ENCODE measurements at places on chromosomes 3 and 15.

GRCh38 chr3:61664105-61664482 is 102.7 kb downstream of the PTPRG start:
- DNase-seq = no peak

DNA sequence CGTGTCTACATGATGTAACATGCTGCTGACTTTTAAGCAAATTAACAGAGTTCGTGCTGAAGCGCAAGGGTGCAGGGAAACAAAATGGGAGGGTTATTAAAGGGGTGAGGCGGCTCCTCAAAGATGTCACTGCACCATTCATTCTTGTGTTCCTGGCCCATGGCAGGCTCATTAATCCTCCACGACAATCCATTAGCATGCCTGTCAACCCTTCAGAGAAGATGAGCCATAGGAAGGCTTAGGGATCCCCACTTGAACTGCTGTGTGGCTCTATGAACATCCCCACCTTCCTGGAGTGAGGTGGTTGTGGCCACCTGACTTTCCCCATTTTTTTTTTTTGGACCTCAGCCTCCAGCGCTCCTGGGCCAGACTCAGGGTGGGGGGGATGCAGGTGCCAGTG is 45.8 kb downstream of the IGF1R start:
- DNase-seq = no peak

GRCh38 chr15:69808756-69809155 is 289.0 kb downstream of the TLE3 start:
- DNase-seq = no peak

- DNase-seq = no peak
Observed at GRCh38 chr3:196609805-196610515, 29.5 kb upstream of the NRROS start.

- no peak for DNase-seq
Observed at GRCh38 chr3:117606866-117607265, 897.3 kb downstream of the TUSC7 start.

DNA sequence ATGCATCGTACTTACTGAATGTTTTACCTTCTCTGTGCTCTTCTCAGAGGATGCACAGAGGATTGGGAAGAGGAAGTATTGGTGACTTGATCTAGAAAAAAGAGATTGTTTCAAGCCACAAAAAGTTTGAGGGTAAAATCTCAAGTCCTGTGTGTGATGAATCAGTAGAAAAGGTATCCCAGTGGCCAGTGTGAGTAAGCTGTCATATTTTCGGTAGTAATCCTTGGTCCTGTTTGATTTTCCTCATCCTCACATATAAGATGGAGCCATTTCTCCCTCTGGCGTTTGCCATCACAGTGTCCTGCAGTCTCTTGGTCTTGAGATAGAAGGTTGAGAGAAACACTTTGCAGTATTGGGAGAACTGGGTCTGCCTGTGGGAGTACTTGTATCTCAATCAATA is 166.8 kb downstream of the LPP start:
- DNase-seq = no peak

- DNase-seq = no peak
Observed at GRCh38 chr3:196821806-196822355, 45.8 kb upstream of the SENP5 start.

- DNase-seq = no peak
Observed at GRCh38 chr15:65952391-65953053, 83.2 kb downstream of the RAB11A start.

DNA sequence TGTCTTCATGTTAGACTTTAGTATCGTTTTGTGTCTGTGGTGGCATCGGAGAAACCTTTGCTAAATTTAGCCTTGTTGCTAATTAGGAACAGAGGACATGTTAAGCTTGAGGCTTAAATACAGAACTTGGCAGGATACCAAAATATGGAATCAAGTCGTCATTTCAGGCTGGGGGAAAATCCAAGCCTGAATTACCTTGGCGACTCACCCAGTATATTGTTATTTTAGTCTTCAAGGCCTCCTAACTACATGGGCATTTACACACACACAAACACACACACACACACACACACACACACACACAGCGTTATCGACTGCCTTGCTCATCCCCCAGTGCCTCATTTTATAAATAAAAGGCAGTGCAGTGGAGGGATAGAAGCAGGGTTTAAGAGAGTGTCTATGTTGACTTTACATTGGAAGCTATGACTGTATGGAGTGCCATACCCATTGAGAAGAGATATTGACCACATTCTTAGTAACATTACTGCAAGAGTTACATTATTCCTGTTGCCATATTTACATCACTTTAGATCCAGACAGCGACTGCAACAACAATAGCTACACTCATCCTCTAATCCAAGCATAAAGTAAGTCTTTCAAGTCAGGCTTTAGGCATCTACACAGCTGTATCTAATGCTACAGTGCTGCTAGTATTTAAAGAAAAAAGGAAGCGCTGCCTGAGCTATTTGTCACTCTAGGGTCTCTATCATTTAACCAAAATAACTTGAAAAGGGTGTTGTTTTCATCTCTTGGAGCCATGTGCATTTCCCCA is 210.8 kb upstream of the SEMA6D start:
- no peak for DNase-seq

All from stimulated activated CD4-positive, alpha-beta T cell treated with anti-CD3 and anti-CD28 coated beads, TNF-alpha, amount 100 ng/mL, for 48 hours (primary cell).